ENCODE measurements at places on chromosomes 7 and 10.

- H3K4me3 ChIP-seq: no peak overlapping the region
- no peak for DNase-seq
- no peaks in the 10 kb centered on the region for H3K36me3 ChIP-seq
- no peaks in the 10 kb centered on the region for H3K27me3 ChIP-seq
These were observed 46.4 kb downstream of the AOAH start for GRCh38 chr7:36677769-36678437.

DNA sequence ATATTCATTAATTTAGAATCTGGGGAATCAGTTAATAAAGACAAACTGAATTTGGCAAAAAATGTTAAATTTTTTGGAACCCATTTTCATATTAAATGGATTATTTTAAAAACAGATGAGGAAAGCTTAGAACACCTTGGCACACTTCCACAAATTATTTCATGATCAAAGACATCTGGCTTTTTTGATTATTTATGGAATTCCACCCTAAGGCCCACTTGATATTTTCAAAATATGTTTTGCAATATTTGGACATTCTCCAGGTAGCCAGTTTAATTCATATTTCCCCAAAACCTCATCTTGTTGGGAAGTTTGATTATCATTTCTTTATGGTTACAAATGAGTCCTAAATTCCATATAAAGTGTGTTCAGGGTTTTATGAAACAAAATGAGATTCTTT, 129.9 kb downstream of the DOCK4 start:
- no peaks in the 10 kb centered on the region for H3K27me3 ChIP-seq
- no peaks in the 10 kb centered on the region for H3K36me3 ChIP-seq
- DNase-seq: no peak
- no peak overlapping the region for H3K27ac ChIP-seq
- no peak overlapping the region for H3K4me3 ChIP-seq
- H3K4me1 ChIP-seq: no peaks in the 10 kb centered on the region

DNA sequence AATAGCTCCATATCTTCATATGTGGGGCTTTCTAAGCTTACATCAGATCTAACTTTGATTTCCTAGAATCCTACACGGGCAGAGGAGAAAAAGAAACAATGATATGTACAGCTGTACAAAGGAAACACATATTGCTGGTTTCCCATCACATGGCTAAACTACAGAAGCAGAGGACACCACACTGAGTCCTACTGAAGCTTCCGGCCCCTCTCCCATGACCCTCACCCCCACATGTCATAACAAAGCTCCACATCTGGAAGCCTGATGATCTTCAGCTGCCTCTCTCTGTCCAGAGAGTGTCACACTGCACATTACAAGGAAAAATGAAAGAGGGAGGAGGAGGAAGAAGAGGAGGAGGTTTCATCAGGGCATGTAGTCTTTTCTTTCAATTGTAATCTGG, 14.0 kb downstream of the SLC16A12 start:
- DNase-seq: no peak
- peak overlapping the region; percentile 36 for H3K27ac ChIP-seq
- H3K4me3 ChIP-seq: no peak overlapping the region

GRCh38 chr7:132856416-132856815, 225.5 kb downstream of the CHCHD3 start:
- no peaks in the 10 kb centered on the region for H3K4me1 ChIP-seq
- no peaks in the 10 kb centered on the region for H3K36me3 ChIP-seq
- no peak overlapping the region for H3K27ac ChIP-seq
- no peak overlapping the region for H3K4me3 ChIP-seq

GRCh38 chr10:35442028-35442427, 105.7 kb downstream of the CCNY start:
- DNase-seq: no peak
- no peaks in the 10 kb centered on the region for H3K36me3 ChIP-seq
- H3K4me1 ChIP-seq: peaks cover 3% of the 10 kb centered on the region

- DNase-seq: no peak
- H3K27ac ChIP-seq: no peak overlapping the region
- peaks cover 92% of the 10 kb centered on the region for H3K27me3 ChIP-seq
- H3K36me3 ChIP-seq: no peaks in the 10 kb centered on the region
- H3K4me3 ChIP-seq: no peak overlapping the region
These were observed 3.1 kb upstream of the NKX2-3 start for GRCh38 chr10:99529591-99530107.

GRCh38 chr7:54831644-54832095, 72.7 kb upstream of the SEC61G start:
- H3K4me1 ChIP-seq: no peaks in the 10 kb centered on the region
- no peak overlapping the region for H3K27ac ChIP-seq
- H3K36me3 ChIP-seq: no peaks in the 10 kb centered on the region
- DNase-seq: no peak
- no peak overlapping the region for H3K4me3 ChIP-seq
- no peaks in the 10 kb centered on the region for H3K27me3 ChIP-seq

DNA sequence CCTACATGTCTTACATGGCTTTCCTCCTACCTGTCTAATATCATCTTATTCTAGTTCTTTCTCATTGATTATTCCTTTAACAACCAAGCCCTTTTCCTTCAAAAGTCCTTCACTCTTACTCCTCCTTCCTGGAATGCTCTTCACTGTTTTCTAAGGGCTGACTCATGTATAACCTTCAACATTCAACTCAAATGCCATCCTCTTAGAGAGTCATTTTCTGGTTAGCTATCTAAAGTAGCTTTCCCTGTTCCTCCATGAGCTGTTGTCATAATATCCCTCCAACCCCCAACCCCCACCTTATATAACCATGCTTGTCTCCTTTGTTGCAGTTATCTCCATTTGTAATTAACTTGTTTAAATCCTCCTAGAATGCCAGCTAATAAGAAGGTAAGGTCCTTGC, 286.8 kb downstream of the ADK start:
- H3K4me3 ChIP-seq: no peak overlapping the region
- no peaks in the 10 kb centered on the region for H3K36me3 ChIP-seq
- DNase-seq: no peak
- no peaks in the 10 kb centered on the region for H3K27me3 ChIP-seq

GRCh38 chr10:17435953-17436352, 18.4 kb downstream of the ST8SIA6 start:
- no peak for DNase-seq
- no peak overlapping the region for H3K27ac ChIP-seq
- H3K27me3 ChIP-seq: no peaks in the 10 kb centered on the region
- H3K36me3 ChIP-seq: no peaks in the 10 kb centered on the region
- no peak overlapping the region for H3K4me3 ChIP-seq
- no peaks in the 10 kb centered on the region for H3K4me1 ChIP-seq

GRCh38 chr10:114337510-114338462, 66.5 kb downstream of the AFAP1L2 start:
- no peak overlapping the region for H3K27ac ChIP-seq
- H3K4me1 ChIP-seq: peaks cover 4% of the 10 kb centered on the region
- H3K4me3 ChIP-seq: no peak overlapping the region
- no peak for DNase-seq
- no peaks in the 10 kb centered on the region for H3K27me3 ChIP-seq

- H3K27me3 ChIP-seq: no peaks in the 10 kb centered on the region
- no peak overlapping the region for H3K27ac ChIP-seq
- no peaks in the 10 kb centered on the region for H3K4me1 ChIP-seq
- no peak overlapping the region for H3K4me3 ChIP-seq
- DNase-seq: no peak
These were observed 1055.5 kb upstream of the GHITM start for GRCh38 chr10:83083831-83084230.

- no peak overlapping the region for H3K27ac ChIP-seq
- H3K27me3 ChIP-seq: no peaks in the 10 kb centered on the region
- H3K36me3 ChIP-seq: peaks cover 34% of the 10 kb centered on the region
- DNase-seq: no peak
These were observed 215.7 kb downstream of the TNS3 start for GRCh38 chr7:47366211-47366610.

- H3K36me3 ChIP-seq: no peaks in the 10 kb centered on the region
- H3K27me3 ChIP-seq: no peaks in the 10 kb centered on the region
- DNase-seq: no peak
- H3K4me3 ChIP-seq: no peak overlapping the region
- no peak overlapping the region for H3K27ac ChIP-seq
These were observed 161.6 kb downstream of the NRCAM start for GRCh38 chr7:108294595-108294994.

DNA sequence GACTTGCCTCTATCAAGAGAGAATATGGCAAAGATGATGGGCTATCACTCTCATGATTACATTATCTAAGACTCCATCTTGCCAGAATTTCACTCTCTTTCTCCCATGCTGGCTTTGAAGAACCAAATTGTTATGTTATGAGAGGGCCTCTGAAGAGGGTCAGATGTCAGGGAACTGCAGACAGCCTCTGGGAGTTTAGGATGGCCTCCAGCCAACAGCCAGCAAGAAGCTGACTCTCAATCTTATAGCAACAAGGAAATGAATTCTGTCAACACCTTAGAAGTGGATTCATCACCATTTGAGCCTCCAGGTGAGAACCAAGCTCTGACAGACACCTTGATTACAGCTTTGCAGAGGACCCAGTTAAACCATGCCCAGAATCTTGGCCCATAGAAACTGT, 33.6 kb downstream of the ZNF22 start:
- H3K36me3 ChIP-seq: no peaks in the 10 kb centered on the region
- no peaks in the 10 kb centered on the region for H3K27me3 ChIP-seq
- no peak overlapping the region for H3K4me3 ChIP-seq
- no peak for DNase-seq

DNA sequence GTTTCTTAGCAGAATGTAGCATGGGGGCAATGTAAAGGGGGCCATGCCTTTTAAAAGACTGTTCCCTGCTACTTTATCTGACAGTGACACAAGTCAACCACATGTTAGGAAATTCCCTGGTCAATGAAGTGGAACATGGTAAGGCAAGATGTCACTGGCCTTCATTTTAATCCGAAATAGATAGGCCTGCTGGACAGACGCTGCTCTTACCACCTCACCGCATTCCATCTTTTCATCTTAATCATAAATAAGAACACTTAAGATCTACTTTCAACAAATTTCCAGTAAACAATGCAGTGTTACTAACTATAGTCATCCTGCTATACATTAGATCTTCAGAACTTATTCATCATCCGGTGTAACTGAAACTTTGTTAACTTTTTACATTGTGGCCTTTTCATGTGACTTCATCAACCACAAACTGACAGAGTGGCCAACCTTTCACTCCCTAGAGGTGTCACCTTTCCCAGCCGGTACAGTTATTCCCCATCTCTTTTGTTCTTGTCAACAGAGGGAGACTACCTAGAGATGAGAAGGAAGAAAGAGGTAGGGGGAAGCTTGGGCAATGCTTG, 15.6 kb downstream of the ASB4 start:
- no peak overlapping the region for H3K27ac ChIP-seq
- H3K27me3 ChIP-seq: no peaks in the 10 kb centered on the region
- no peaks in the 10 kb centered on the region for H3K36me3 ChIP-seq

DNA sequence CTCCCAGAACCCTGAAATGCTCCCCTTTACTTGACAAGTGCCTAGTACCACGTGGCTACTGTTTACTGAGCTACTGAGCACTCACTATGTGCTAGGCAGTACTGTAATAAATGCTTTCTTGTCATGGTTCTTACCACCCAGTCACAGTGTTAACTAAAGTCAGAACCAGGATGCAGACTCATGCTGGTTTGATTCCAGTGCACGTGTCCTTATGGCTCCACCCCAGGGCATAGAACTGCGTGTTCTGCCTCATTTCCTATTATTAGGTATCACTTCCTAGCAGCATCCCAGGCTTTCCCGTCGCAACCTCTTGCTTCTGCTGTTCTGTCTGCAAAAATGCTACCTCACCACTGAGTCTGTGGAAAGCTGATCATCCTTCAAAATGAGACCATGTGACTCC, 71.7 kb upstream of the DOCK1 start:
- H3K36me3 ChIP-seq: no peaks in the 10 kb centered on the region

GRCh38 chr7:84245835-84246234, 51.2 kb upstream of the SEMA3A start:
- no peaks in the 10 kb centered on the region for H3K27me3 ChIP-seq
- peak; percentile 25 for DNase-seq
- H3K4me3 ChIP-seq: no peak overlapping the region

DNA sequence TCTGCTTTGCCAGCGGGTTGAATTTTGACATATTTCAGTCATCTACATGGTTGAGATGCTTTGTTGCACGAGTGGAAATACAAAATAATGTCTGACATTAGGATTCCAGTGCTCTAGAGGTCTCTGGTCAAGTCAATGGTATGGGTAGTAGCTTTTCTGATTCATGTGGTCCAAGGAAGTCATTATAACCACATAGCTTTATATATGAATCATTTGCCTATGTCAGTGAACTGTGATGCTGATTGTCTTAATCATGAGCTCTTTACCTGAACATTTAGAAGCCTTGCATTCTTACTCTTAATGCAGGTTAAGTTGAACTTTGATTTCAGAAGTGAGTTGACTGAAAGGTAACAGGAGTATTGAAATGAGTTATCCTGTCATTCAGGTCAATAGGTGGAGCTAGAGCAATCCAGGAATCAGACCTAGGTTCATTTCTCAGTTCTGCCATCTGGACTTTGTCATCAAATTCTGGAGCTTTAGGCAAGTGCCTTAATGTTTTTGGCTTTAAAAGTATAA, 3.3 kb downstream of the MAPK8 start:
- no peak overlapping the region for H3K27ac ChIP-seq
- H3K4me3 ChIP-seq: no peak overlapping the region
- no peaks in the 10 kb centered on the region for H3K36me3 ChIP-seq
- peaks cover 10% of the 10 kb centered on the region for H3K4me1 ChIP-seq
- DNase-seq: no peak

GRCh38 chr7:124029396-124030188, 3.3 kb downstream of the TMEM229A start:
- no peaks in the 10 kb centered on the region for H3K4me1 ChIP-seq
- H3K27ac ChIP-seq: no peak overlapping the region
- DNase-seq: no peak
- H3K36me3 ChIP-seq: no peaks in the 10 kb centered on the region
- H3K27me3 ChIP-seq: peaks cover 13% of the 10 kb centered on the region

DNA sequence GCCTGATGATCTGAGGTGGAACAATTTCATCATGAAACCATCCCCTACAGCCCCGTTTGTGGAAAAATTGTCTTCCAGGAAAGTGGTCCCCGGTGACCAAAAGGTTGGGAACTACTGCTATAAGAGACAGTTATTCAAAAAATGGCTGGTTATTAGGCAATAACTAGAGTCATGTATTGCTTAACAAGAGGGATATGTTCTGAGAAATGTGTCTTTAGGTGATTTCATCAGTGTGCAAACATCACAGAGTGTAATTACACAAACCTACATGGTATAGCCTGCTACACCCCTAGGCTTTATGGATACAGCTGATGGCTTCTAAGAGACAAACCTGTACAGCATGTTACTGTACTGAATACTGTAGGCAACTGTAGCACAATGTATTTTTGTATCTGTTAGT, 71.3 kb upstream of the CSTF2T start:
- no peaks in the 10 kb centered on the region for H3K4me1 ChIP-seq
- no peaks in the 10 kb centered on the region for H3K27me3 ChIP-seq
- H3K36me3 ChIP-seq: no peaks in the 10 kb centered on the region
- no peak for DNase-seq
- no peak overlapping the region for H3K27ac ChIP-seq
- H3K4me3 ChIP-seq: no peak overlapping the region

GRCh38 chr10:44853148-44853734, 57.9 kb upstream of the TMEM72 start:
- no peak overlapping the region for H3K4me3 ChIP-seq
- H3K27ac ChIP-seq: no peak overlapping the region
- H3K36me3 ChIP-seq: no peaks in the 10 kb centered on the region
- no peaks in the 10 kb centered on the region for H3K27me3 ChIP-seq
- DNase-seq: no peak
- no peaks in the 10 kb centered on the region for H3K4me1 ChIP-seq
